ENCODE measurements at places on chromosomes 6 and 20.

GRCh38 chr20:48728042-48728825 lies 99.6 kb downstream of the PREX1 start:
- H3K27me3 ChIP-seq, result no peaks in the 10 kb centered on the region
- H3K4me3 ChIP-seq, result no peak overlapping the region
- H3K36me3 ChIP-seq, result peaks cover 16% of the 10 kb centered on the region
- DNase-seq, result no peak
- peaks cover 16% of the 10 kb centered on the region for H3K4me1 ChIP-seq
- no peak overlapping the region for H3K27ac ChIP-seq

DNA sequence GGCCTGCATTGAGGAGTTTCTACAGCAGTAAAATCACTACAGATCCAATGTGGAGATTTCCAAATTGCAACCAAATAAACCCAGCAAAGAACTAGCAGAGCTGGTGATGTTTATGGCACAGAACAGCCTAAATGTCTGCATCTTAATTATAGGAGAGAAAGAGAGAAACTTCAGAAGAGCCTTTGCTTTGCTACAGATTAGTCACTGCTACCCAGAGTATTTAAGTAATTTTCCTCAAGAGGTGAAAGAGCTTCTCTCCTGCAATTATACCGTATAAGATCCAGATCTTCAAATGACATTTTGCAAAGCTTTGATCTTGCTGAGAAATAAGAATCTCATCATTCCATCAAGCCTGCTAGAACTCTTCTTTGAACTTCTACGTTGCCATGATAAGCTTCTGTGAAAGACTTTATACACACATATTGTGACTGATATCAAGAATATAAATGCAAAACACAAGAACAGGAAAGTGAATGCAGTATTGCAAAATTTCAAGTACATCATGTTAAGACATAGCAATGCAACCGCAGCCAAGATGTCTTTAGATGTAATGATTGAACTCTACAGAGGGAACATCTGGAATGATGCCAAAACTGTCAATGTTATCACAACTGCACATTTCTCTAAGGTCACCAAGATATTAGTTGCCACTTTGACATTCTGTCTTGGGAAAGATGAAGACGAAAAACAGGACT lies 48.0 kb downstream of the MKKS start:
- H3K27me3 ChIP-seq, result peaks cover 4% of the 10 kb centered on the region
- no peaks in the 10 kb centered on the region for H3K36me3 ChIP-seq
- DNase-seq, result no peak
- H3K27ac ChIP-seq, result no peak overlapping the region

DNA sequence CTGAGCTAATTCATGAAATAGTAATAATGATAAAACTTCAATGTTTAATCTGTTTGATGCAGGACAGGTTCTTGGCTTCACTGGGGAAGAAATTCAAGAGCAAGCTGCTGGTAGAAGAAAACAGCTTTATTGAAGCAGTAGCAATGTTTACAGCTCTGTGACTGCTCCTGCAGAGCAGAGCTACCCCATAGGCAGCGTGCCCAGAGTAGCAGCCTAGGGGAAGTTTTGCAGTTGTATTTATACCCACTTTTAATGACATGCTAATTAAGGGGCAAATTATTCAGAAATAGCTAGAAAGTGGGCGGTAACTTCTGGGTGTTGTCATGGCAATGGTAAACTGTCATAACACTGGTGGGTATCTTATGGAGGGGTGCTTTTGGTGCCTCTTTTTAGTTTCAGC lies 518.0 kb downstream of the RFPL4B start:
- no peaks in the 10 kb centered on the region for H3K36me3 ChIP-seq
- H3K4me1 ChIP-seq, result no peaks in the 10 kb centered on the region
- H3K27ac ChIP-seq, result no peak overlapping the region
- no peak overlapping the region for H3K4me3 ChIP-seq
- no peak for DNase-seq

- H3K36me3 ChIP-seq, result no peaks in the 10 kb centered on the region
- H3K27me3 ChIP-seq, result peaks cover 12% of the 10 kb centered on the region
- peak; percentile 6 for DNase-seq
- H3K4me1 ChIP-seq, result no peaks in the 10 kb centered on the region
- H3K4me3 ChIP-seq, result no peak overlapping the region
These were observed 12.4 kb downstream of the GRM1 start for GRCh38 chr6:146041282-146041681.
